Left ventricle myocardium inferior (tissue), 1 donor: ENCODE measurements at places on chromosomes 11 and 22.

GRCh38 chr11:122755409-122755808, 82.9 kb upstream of the CRTAM start:
- DNase-seq: no peak

GRCh38 chr11:104078245-104078644, 41.8 kb downstream of the DDI1 start:
- no peak for DNase-seq

- DNase-seq: no peak
Observed at GRCh38 chr11:130234315-130234714, 74.7 kb downstream of the ST14 start.

GRCh38 chr11:102560555-102561011, 30.0 kb upstream of the MMP7 start:
- no peak for DNase-seq

DNA sequence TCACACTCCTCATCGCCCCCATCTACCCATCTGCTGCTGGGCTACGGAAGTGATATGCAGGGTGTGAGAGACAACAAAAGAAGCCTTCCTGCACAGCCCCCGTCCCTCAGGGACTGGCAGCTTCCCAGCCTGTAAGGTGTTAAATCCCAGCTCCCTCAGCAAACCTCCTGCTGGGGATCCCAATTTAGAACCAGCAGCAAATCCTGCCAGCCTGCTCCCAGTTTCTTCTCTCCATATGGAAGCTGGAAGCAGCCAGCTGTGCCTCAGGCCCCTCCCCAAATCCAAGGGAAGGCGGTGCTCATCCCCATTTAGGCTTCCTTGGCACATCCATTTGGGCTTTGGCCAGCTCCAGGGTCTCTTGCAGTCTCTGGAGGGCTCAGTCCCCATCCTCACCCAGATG, 47.5 kb downstream of the PAMR1 start:
- DNase-seq: no peak

DNA sequence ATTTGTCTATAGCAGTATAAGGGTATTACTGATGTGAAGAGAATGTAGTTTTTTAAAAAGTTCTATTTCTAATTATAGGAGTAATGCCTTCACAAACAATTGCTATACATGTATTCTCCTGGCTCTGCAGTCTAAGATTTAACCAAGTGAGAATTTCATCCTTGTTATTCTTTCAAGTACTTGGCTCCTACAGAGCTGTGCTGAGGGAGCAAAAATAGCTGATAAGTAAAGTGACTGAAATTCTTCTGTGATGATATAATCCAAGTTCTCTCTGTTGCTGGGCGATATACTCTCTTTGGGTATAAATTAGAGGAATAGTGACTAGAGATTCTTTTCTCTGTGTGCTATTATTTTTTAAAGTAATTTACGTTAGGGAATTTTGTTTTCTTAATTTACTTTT, 68.0 kb downstream of the PGR start:
- DNase-seq: no peak

DNA sequence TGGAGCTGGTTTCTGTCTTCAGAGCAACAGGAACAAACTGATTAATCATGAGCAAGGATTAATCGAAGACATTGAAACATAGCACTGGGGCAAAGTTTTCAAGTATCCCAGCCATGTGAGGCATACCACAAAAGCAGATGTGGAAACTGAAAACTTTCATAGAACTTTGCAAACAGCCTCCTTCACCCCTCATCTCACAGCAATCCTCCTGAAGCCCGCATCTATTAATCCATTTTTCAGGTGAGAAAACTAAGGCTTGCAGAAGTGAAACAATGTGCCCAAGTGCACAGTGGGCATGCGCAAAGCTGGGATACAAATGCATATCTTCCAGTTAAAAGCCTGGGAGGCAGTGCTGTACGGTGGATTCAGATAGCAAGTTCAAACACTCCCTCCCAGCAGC, 58.6 kb upstream of the HMGXB4 start:
- no peak for DNase-seq

DNA sequence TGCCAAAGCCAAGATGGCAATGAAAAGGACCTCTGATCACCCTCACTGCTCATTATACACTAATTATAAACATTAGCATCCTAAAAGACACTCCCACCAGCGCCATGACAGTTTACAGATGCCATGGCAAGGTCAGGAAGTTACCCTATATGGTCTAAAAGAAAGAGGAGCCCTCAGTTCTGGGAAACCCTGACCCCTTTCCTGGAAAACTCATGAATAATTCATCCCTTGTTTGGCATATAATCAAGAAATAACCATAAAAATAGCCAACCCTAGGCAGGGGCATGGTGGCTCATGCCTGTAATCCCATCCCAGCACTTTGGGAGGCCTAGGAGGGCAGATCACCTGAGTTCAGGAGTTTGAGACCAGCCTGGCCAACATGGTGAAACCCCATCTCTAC, 12.7 kb upstream of the CAPN5 start:
- no peak for DNase-seq

GRCh38 chr11:75766443-75767227, 1.9 kb upstream of the DGAT2 start:
- DNase-seq: no peak

DNA sequence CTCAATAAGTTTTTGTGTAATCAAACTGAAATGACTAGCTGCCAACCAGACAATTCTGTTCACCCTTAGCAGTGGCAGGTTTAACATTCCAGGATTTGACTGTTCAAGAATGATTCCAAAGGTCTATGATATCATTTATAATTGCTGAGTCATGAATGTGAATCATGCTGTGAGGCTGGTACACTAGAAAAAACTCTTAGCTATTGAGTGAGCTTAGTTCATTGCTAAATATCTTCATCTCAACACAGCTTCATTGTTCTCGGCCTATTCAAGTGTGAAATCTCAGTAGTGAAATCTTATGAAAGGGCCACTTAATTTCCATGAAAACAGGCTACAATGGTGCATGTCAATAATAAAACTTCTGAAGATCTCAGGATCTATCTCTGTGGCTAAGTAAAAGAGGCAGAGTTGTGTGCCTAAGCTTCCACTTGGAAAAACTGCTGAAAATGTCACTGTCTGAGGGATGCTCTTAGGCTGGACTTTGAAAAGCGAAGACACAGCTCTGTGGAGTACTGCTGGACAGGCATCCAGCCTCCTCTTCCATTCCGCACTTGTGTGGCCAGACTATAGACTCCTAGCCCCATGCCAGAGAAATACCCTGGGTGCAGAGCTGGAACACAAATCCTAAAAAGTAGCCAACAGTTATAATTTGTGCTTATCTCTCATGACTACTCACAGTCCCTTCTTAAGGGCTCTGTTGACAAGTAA, 12.8 kb downstream of the AQP11 start:
- no peak for DNase-seq

DNA sequence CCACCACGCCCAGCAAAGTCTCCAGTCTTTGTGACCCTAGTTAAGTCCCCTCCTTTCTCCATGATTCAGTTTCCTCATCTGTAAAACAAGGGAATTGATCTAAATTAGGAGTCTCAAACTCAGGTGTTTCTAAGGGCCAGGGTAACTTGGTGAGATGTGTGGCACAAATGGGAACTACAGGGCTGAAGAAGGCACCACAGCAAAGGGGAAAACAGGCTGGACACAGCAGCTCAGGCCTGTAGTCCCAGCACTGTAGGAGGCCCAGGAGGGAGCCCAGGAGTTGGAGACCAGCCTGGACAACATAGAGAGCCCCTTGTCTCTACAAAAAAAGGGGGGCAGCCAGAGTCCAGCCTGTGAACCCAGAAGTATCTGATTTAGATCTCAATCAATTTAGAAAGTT, 15.6 kb upstream of the PATZ1 start:
- no peak for DNase-seq

GRCh38 chr22:41799486-41800347, 762 bp upstream of the CCDC134 start:
- DNase-seq: peak; percentile 34

- no peak for DNase-seq
Observed at GRCh38 chr11:1925373-1926155, 6.1 kb downstream of the TNNT3 start.
